ENCODE measurements at places on chromosomes 7 and 10.

- DNase-seq: no peak
Observed at GRCh38 chr10:89524279-89524678, 11.1 kb downstream of the SLC16A12 start.

DNA sequence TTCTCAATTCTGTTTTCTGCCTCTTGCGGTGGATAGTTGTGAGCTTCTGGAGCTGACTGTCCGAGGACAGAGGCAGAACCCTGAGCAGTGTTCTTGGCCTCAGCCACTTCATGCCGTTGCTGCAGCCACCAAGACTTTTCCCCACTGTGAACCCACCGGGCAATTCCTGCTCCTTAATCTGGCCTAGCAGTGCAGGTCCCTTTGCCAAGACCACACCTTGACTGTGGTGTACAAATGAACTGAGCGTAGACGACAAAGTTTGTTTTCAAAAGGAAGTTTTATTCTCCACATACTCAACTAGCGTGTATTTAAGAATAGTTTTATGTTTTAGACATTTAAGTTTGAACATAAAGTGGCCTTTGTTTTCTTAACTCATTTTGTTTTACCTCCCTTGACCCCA lies 29.4 kb downstream of the SLC25A28 start:
- DNase-seq: no peak

- DNase-seq: no peak
Observed at GRCh38 chr10:18238870-18239485, 98.8 kb downstream of the CACNB2 start.

- no peak for DNase-seq
Observed at GRCh38 chr10:91630625-91631024, 2.2 kb downstream of the PPP1R3C start.
